Adipose tissue (tissue), 3 donors: ENCODE measurements at places on chromosomes 2 and 18. TPM values are rescaled to one million over a fixed set of nuclear protein-coding genes. Genes with fewer than 3 reads are reported as not detected.

SERPINB11 gene
- not detected for polyA plus RNA-seq

INHA gene
- polyA plus RNA-seq: 6.5 TPM

PAX3 gene
- polyA plus RNA-seq: not detected

REEP1 gene
- polyA plus RNA-seq: 2.2 TPM

ADGRF3 gene
- polyA plus RNA-seq: 0.22 TPM

TMEM198 gene
- polyA plus RNA-seq: 2.3 TPM

POMC gene
- 9.8 TPM for polyA plus RNA-seq

ALKAL2 gene
- 28.8 TPM for polyA plus RNA-seq

SPP2 gene
- polyA plus RNA-seq: not detected

TMEM169 gene
- polyA plus RNA-seq: 0.62 TPM

ATP6V1B1 gene
- polyA plus RNA-seq: 1.2 TPM
